ENCODE measurements at places on chromosomes 5 and 9. TPM values are rescaled to one million over a fixed set of nuclear protein-coding genes. Genes with fewer than 3 reads are reported as not detected.

The CCL27 gene
- not detected for total RNA-seq

The C9orf152 gene
- not detected for total RNA-seq

The PPIC gene
- not detected for total RNA-seq

- no peak for DNase-seq
These were observed 508 bp upstream of the SNCAIP start for GRCh38 chr5:122311497-122311960.

GRCh38 chr5:155472780-155473179 lies 459.2 kb downstream of the KIF4B start:
- no peak for DNase-seq

GRCh38 chr5:55604611-55605067 lies 69.9 kb upstream of the PLPP1 start:
- DNase-seq: no peak

The ALDH7A1 gene
- 15.4 TPM for total RNA-seq

GRCh38 chr9:91714020-91714806 lies 235.8 kb downstream of the ROR2 start:
- peak; percentile 45 for DNase-seq

DNA sequence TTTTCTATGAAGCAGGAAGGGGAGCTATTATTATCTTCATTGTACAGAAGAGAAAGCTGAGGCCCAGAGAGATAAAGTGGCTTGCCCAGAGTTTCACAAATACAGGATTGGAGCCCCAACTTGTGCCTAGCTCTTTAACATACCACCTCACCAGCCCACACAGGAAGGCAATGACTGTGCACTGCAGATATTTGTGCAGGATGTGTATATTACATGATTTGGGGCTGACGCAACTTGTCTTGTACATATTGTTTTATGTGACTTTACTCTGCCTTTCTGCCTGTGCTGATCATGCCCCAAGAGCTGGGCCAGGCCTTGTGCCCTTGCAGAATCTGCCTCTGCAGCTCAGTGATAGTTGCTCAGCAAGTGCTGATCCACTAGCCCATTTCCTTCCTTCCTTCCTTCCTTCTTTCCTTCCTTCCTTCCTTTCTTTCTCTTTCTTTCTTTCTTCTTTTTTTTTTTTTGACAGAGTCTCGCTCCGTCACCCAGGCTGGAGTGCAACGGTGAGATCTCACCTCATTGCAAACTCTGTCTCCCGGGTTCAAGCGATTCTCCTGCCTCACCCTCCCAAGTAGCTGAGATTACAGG lies 106.6 kb upstream of the TBCA start:
- peak; percentile 72 for DNase-seq

The TOMM5 gene
- 118 TPM for total RNA-seq

GRCh38 chr9:135689011-135689410 lies 10.3 kb downstream of the SOHLH1 start:
- no peak for DNase-seq

The SPAG8 gene
- total RNA-seq: 1.7 TPM

The S100Z gene
- 2.1 TPM for total RNA-seq

The EPB41L4B gene
- 0.33 TPM for total RNA-seq

GRCh38 chr9:12719431-12719830 lies 26.2 kb downstream of the TYRP1 start:
- no peak for DNase-seq

DNA sequence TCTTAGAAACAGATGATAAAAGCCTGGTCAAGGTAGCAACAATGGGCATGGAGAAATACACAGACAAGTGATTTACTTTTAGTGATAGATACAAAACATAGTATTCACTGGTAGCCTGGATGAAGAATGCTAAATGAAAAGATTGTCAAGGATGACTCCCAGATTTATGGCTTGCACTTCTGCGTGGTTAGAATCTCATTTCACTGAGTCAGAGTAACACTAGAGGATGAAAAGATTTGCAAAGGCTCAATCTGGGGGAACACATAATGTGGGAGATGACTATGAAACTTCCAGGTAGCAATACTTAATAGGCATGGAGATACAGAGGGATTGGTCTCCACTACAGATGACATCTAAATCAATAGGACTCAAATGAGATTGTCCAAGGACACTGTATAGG lies 38.4 kb downstream of the AGTPBP1 start:
- no peak for DNase-seq

The CDKN2B-AS1 gene
- 0.23 TPM for total RNA-seq

The ORM1 gene
- total RNA-seq: not detected

The CCL19 gene
- total RNA-seq: 0.30 TPM

GRCh38 chr9:118529210-118529609 lies 825.0 kb downstream of the TLR4 start:
- DNase-seq: no peak

The NUTM2F gene
- not detected for total RNA-seq

GRCh38 chr5:173523388-173523787 lies 93.1 kb downstream of the BOD1 start:
- DNase-seq: no peak

The ORM2 gene
- not detected for total RNA-seq

The PCDHA10 gene
- total RNA-seq: not detected

The CCDC180 gene
- 0.90 TPM for total RNA-seq

- DNase-seq: no peak
These were observed 63.6 kb downstream of the CEP120 start for GRCh38 chr5:123359454-123360200.

- no peak for DNase-seq
These were observed 166.1 kb upstream of the MOCS2 start for GRCh38 chr5:53275666-53276065.

The TCF7 gene
- total RNA-seq: 117 TPM

The TAF11L5 gene
- not detected for total RNA-seq

The TGFBR1 gene
- 18.6 TPM for total RNA-seq

DNA sequence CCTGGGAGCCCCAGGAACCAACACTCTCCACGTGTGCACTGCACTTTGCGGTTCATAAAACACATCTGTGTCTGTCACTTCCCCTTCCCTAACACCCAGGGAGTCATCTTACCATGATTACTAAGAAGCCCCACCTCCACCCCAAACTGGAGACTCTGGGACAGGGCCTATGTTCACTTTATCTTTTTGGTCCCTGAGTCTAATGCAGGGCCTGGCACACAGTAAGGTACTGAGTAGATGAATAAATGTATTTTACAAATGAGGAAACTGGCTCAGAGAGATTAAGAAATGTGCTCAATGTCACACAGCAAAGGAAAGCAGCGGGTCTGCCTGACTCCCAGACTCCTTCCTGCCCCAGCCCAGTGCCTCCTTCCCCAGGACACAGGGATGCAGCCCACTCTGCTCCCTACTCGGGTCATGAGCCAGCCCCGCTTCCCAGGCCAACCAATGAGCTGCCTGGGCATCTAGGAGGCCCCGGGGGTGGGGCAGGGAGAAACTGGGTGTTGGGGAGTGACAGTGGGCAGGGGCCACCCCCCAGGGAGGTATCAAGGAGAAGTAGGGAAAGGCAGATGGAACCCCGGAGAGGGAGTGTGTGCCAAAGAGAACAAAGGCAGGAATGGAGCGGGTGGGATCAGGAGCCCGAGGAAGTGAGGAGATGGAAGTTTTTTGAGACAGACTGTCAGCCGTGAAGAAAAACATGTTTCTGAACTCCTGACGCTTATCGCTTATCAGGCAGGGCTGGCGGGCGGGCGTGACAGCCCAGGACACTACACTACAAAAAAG lies 30.5 kb downstream of the SHB start:
- DNase-seq: no peak

DNA sequence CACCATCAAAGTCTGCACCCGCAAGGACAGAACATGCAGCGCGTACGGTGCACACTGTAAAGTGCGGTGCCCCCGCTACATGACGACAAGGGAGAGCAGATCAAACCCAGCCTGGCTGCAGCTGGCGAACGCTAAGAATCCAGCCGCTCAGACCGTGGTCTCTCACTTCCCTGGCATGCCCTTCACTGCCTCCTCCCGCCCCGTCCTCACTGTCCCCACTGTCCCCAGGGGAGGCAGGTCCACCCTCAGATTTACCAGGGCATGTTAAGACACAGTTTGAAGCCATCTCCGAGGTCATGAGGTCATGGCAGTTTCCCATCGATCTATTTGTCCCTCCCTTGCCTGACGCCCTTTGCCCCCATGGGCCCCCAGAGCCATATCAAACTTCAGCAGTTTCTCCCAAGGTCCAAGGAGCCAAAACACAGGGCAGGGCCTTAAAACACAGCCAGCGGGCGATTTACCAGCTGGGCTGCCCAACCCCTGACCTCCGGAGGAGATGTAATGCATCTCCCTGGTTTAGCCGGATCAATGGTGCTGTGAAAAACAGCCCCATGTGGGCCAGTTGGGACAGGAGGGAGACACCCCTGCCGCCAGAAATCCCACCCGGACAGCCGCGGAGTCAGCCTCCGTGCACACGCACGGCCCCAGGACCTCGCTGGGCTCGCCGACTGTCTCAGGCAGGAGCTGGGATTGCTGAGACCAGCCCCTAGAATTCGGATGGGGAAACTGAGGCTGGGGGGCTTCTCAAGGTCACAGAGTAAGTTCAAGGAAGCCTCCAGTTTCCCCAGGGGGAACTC lies 52.3 kb upstream of the FUBP3 start:
- DNase-seq: no peak

- no peak for DNase-seq
These were observed 91.7 kb downstream of the RFK start for GRCh38 chr9:76302543-76302942.

The ROPN1L gene
- 0.28 TPM for total RNA-seq

GRCh38 chr9:14883310-14883944 lies 26.8 kb downstream of the FREM1 start:
- no peak for DNase-seq

- DNase-seq: peak; percentile 63
These were observed 423.0 kb downstream of the DIRAS2 start for GRCh38 chr9:90219548-90220118.

DNA sequence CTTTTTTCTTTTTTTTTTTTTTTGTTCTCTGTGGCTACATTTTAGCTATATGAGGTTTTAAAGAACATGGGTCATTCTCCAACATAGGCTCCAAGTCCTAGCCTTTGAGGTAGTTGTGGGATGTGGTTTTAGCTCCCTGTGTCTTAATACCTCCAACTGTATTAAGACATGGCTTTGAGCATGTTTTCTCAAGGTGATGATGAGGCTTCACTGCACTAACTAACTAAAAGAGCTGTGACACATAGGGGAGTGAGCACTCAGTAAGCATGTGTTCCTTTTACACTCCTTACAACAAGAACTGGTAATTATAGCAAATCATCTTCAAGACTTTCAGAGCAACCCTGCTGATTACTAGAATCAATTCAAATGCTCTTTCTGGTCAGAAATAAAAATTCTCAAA lies 333.6 kb upstream of the CCNH start:
- no peak for DNase-seq

The GZMA gene
- total RNA-seq: 2.4 TPM

The SYNPO gene
- 0.14 TPM for total RNA-seq

The MACROH2A1 gene
- 190 TPM for total RNA-seq

DNA sequence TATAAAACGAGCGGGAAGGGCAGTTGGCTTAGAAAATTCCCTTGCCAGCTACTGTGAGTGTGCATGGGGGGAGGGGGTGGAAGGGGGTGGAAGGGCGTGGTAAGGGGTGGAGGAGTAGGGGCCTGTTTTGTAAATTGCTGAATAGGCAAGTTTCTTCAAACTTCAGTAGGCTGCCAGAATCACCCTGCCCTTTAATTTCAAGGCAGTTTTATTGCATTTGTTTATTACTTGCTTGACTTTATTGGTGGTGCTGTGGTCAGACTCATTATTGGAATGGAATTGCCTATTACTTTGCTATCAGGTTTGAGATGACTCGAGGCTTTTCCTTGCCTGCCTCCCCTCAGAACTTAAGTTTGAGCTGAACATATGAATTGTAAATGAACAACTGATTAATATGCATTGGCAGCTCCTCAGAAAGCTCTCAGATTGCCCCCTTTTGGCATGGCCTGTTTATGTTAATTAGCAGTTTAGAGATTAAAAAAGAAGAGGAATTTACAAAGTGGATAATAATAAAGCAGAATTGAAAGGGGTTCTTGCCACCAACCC lies 76.0 kb downstream of the SEMA6A start:
- DNase-seq: no peak

DNA sequence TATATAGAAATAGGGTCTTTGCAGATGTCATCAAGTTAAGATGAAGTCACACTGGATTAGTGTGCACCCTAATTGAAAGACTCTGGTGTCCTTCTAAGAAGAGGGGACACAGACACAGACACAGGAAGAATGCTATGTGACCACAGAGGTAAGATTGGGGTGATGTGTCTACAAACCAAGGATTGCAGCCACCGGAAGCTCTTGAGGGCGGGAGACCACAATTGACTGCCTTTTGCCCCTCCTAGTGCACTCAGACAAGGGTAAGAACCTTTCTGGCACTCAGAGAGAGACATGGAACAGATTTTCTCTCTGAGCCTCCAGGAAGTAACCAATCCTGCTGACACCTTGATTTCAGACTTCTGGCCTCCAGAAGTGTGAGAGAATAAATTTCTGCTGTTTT lies 51.2 kb upstream of the ARAP3 start:
- DNase-seq: no peak

The MRPL50 gene
- 17.0 TPM for total RNA-seq

DNA sequence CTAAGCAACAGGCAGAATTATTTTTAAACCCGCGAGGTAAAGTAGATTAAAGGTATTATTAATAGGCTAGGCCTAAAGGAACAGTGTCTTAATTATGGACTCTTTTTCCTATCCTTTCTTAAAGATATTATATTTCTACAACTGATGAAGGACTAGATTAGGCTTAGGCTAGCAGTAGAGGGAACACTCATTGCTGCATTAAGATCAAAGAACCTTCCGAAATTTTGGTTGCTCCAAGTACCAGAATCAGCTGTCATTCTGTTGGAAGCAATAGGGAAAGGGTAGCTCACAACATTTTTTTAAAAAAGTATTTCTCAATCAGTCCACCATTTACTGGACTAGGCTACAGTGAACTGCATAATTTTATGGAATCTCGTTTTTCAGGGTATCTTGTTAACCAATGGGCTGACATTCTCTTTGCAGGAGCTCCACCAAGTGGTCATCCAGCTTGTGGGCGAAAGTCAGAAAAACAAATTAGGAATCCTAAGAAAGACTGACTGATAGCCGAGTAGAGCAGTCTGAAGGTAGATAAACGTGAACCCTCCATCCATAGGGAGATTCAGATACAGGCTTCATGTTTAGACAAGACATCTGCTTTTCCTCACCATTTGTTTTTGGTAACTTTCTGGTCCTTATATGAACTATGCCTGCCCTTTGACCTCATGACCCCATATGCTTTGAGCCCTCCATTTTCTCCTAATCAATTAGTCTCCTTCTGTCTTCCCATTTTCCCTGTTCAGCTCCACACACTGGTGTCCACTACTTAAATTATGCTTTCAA lies 103.6 kb upstream of the CHD1 start:
- DNase-seq: peak; percentile 58

The FAM200C gene
- 1.3 TPM for total RNA-seq

DNA sequence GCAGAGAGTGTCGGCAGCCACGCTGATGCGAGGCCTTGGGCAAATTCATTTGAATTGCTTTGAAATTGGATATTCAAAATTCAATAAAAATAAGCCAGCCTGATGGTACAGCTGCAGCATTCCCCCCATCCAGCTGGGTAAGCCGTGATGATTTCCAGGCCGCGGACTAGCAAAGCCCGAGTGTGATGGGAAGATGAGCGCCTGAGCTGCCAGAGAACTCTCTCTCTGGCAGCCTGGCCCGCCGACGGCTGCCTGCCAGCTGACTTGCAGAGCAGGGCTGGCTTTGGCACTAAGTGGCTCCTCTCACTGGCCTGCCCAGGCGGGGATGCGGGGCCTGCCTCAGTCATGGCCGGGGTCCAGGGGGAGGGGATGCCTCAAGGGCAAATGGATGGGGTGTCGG lies 268.3 kb upstream of the WWC1 start:
- no peak for DNase-seq

The FAM163B gene
- total RNA-seq: not detected

- no peak for DNase-seq
These were observed 58.3 kb downstream of the EGFLAM start for GRCh38 chr5:38316544-38317224.

The PRDM9 gene
- total RNA-seq: not detected
